ENCODE measurements at places on chromosomes 7 and 10. TPM values are rescaled to one million over a fixed set of nuclear protein-coding genes. Genes with fewer than 3 reads are reported as not detected.

The TRPV6 gene
- total RNA-seq = 0.21 TPM

The ZNF503 gene
- 3.8 TPM for total RNA-seq

The ZNF804B gene
- not detected for total RNA-seq

The CALY gene
- 0.43 TPM for total RNA-seq

GRCh38 chr7:134818613-134819345 is 39.3 kb downstream of the CALD1 start:
- DNase-seq = no peak

DNA sequence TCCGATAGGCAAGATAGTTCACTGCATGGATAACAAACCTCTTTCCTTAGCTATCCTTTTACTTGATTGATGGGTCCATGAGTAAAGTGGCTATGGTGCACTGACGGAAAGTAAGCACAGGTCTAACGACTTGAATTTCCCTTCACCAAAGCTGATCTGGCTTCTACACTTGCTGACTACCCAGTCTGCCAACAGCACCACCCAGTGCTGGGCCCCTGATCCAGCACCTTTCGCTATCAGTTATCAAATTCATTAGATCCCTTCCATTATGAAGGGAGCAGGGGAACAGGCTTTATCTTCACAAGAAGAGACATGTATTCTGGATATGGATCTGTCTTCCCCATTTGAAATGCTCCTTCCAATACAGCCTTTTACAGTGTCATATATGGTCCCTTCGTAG is 855.9 kb downstream of the GRID1 start:
- no peak for DNase-seq

DNA sequence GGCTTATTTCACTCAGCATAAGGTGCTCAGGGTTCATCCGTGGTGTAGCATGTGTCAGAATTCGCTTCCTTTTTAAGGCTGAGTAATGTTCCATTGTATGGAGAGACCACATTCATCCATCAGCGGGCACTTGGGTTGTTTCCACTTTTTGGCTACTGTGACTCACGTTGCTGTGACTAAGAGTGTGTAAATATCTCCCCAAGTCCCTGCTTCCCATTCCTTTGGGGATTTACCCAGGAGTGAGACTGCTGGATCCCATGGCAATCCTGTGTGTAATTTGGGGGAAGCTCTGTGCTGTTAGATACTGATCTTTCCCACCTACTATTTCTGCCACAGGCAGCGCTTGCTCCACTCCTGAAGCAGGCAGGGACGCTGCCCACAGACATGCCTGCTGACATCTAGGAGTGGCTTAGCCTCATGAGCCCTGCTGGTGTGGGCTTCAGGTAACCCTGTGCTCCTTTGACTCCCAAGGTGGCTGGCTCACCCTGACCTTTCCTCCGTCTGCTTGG is 346.0 kb downstream of the FRMD4A start:
- no peak for DNase-seq

DNA sequence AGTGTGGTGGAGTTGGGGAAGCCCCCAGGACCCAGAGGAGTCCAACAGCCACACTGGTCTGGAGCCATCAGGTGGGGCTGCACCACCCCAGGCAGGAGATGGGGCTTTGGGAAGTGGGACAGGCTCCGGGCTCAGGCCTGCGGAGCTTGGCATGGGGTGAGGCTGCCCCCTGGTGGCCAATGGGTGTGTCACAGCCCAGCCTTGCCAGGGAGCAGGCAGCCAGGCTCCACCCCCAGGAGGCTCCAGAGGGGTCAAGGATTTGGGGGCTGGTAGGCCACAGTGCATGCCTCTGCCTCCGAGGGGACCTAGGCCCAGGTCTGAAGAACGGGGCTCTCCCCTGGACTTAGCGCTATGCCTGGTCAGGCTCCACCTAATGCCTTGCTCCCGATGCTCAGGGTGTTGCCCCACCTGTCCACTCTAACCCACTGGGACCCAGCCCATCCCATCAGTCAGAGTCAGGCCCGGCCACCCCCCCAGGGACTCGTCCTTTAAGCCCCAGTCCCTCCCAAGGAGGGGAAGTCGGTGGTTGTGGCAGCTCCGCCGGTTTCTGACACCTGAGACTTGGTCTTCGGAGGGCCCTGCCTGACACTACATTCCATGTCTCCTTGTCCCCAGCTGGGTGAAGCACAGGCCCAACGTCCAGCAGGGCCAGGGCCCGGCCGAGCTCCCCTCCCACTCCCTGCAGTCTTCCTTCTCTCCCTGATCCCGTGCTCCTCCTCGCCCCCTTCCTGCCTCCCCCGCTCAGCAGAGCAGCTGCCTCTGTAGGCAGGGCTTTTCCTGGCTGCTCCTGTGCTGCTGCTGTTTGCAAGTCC is 11.3 kb upstream of the SAMD8 start:
- DNase-seq = peak; percentile 42

DNA sequence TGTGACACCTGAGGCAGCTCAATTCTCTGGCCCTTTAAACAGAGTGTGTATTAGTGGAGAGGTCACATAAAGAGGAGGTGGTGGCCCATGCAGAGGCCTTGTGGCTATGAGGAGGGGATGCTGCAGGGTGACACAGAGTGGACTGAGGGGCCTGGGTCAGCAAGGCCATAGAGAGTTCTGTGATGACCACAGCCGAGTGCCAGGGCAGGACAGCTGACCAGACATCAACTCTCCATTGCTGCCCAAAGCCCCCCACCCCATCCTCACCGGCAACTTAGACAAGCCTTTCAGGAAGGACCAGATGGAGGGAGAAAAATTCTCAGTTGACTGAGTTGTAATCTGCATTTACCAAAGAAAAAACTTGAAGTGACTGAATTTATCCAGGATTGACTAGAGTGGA is 378.1 kb downstream of the RPS24 start:
- DNase-seq = no peak

DNA sequence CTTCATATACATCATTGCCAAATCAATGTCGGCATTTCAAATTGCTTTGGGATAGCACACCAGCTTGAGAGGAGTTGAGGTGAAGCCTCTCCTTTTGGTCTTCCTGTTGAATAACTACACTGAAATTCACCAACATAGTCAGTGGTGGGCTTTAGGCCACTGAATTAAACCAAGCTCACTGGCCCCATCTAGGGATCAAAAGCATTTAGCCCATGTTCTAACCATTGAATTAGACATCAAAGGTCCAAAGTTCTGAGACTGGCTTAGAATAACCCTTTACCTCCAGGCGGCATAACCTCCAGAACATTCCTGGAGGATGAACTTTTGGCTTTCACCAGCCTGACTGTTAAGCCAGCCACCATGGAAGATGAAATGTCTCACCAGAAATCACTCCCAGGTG is 54.6 kb downstream of the BPGM start:
- DNase-seq = no peak

- no peak for DNase-seq
Observed at GRCh38 chr7:13386741-13387140, 602.7 kb downstream of the ETV1 start.

DNA sequence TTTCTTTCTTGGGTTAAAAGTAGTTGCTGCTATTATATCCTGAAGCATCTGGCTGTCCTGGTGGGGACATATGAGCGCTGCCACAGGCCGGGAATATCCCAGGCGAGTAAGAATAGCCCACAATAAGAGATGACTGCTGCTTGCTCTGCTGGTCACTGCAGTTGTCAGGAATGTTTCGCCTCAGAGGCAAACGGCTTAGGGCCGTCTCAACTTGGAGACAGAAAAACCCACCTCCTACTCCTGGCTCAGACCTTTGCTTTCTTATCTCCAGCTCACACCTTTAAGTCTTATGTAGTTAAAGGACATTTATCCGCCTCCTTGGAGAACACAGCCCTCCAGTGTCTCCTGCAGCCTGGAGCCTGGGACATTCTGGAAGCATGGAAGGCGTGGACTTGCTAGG is at the start of gene GJD4:
Gene GJD4, plus strand, starts transcription at position 151 of the 400 bp plus-strand sequence. Its CDS starts 227 bp downstream, at position 378.
- no peak for DNase-seq
